ENCODE measurements at places on chromosomes 3 and 15.

GRCh38 chr15:32747921-32748342 lies 30.1 kb downstream of the GREM1 start:
- DNase-seq, result no peak

DNA sequence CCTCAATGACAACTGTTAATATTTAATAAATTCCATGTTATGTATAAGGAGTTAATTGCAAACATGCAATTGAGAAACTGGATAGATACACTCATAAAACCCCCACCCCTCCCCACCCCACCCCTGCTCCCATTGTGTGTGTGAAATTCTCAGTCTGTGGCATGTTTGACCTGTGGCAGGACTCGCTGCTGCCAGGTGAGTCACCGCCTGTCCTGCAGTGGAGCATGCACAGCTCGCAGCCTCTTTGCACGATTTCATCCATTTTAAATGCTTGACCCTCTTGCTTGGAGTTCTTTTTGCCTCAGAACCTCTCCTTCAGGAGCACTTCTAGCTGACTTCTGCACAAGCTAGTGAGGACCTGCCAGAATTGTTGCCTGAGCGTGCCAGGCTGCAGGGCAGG lies 5.3 kb upstream of the APEH start:
- DNase-seq, result no peak

DNA sequence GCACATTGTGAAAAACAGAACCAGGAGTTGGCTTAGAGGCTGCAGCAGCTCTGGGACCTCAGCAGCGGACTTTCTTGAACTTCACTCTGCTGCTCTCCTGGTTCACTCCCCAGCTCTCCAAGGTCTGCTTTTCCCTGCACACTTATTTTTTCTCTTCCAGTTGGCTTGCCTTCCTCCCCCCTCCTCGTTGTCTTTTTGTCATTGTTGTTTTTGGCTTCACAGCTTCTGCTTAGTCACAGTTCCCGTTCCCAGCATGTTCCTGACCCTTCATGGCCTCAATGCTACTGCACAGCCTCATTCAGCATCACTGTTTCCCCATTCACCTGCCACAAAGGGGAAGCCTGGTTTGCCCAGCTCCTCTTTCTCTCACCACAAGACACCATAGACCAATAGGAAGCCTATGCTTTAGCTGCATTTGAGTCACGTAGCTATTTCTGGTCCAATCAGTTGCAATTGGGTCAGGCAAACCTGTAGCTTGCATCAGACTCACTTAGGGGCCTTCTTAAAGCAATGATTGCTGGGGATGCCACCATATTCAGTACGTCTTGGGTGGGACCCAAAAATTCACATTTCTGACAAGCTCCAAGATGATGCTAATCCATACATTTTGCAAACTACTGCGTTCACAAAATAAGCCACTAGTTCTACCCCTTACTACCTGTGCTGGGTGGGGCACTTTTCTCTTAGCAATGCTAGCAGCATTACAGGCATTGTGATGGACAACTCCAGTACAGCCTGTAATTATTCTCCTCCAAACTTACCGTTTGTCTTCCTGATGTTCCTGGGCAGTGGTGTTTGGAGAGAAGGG lies 7.8 kb upstream of the SUMF1 start:
- DNase-seq, result no peak

- no peak for DNase-seq
Measured at GRCh38 chr15:88563638-88564037, 17.2 kb upstream of the DET1 start.

DNA sequence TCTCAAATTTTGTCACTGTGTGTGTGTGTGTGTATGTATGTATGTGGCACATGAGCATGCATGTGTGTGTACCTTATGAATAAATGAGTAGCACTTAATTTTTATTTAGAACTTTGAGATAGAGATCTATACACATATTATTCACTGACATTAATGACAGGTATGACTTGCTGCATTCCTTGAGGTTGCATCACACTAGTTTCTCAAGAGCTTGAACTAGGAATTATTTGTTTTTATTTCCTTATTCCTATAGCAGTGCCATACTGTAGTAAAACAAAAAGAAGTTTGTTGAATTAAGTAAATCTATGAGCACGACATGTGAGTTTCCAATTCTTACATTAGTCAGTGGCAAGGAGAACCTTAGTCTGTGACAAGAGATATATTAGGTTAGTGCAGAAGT lies 943.9 kb downstream of the ROBO1 start:
- DNase-seq, result no peak

DNA sequence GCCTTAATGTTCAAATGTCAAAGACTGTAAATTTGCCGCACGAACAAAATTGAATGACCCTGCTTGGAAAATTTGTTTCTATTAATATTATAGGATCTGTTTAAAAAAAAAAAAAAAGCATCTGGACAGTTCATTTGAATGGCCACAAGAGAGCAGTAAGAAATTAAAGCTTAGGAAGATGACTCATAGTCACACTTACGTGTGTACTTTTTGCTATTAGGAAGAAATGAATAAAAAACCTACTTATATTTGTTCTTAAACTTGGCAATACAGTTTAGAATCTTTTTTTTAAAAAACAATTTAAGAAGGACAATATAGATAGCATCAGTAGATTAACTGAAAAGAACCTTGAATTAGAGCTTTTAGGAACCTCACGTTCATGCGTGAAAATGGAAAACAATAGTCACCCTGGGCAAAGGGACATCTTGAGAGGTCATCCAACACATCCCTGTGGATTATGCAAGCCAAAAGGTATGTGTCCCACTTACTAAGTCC lies 621.8 kb downstream of the MECOM start:
- no peak for DNase-seq

- DNase-seq, result no peak
Measured at GRCh38 chr3:174094669-174095068, 697.1 kb downstream of the NLGN1 start.

GRCh38 chr3:153901152-153901551 lies 220.0 kb upstream of the ARHGEF26 start:
- DNase-seq, result no peak

- DNase-seq, result peak; percentile 27
Measured at GRCh38 chr3:188339410-188340295, 185.7 kb downstream of the LPP start.

GRCh38 chr3:195075941-195076875 lies 194.8 kb downstream of the XXYLT1 start:
- DNase-seq, result no peak

- DNase-seq, result no peak
Measured at GRCh38 chr3:111282024-111282423, 210.4 kb downstream of the NECTIN3 start.

- no peak for DNase-seq
Measured at GRCh38 chr15:56160966-56161365, 82.7 kb downstream of the RFX7 start.

DNA sequence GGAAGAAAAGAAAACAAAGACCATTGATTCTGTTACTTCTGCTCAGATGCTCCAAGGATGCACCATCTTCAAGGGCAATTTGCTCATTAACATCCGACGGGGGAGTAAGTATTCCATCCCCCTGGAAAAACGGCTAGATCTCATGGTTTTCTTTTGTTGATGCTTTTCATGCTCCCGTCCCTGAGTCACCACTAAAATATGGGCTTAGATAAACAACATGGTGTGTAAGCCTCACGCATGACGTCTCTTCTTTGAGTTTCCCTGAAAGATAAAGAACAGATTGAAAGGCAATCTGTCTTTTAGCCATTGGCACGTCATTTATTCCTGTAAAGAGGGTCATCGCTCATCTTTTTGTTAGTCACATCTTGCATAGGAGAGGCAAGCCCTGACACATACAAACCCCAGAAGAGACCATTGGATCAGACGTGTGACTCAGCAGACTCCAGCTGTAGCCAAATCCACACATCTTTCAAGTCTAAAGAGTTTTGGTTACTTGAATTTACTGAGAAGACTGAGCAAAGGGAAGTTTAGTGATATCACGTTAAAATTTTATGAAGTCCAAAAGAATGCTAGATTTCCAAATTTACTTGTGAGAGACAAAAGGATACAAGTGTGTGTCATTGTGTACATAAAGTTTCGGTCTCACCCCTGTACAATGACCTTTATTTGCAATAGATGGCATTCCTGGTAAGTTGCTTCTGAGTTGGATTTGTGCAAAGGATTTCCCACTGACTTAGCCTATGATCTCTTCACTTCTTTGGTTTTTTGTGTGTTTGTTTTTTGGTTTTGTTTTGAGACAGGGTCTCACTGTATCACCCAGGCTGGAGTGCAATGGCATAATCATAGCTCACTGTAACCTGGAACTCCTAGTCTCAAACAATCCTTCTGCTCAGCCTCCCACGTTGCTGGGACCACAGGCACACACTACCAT lies 110.5 kb downstream of the PGPEP1L start:
- DNase-seq, result no peak

DNA sequence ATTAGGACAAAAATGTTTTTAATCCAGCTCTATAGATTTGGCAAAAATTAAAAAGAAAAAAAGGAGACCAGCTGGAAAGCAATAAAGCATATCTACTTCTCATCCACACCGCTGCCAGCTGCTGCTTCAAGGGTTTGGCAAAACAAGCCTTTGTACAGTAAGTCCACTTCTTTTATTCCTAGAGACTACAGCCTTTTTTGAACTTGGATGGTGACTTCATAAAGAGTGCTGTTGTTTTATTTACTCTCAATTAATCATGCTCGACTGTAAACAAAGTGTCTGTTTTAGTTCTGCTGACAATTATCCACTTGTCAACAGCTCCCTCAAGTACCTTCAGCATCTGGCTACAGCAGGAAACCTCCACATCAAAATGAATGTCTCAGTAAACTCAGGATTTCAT lies 12.3 kb upstream of the FOXB1 start:
- DNase-seq, result no peak

- no peak for DNase-seq
Measured at GRCh38 chr3:109685084-109686079, 348.0 kb upstream of the DPPA4 start.

- DNase-seq, result no peak
Measured at GRCh38 chr3:196339044-196339443, 856 bp upstream of the TM4SF19 start.

DNA sequence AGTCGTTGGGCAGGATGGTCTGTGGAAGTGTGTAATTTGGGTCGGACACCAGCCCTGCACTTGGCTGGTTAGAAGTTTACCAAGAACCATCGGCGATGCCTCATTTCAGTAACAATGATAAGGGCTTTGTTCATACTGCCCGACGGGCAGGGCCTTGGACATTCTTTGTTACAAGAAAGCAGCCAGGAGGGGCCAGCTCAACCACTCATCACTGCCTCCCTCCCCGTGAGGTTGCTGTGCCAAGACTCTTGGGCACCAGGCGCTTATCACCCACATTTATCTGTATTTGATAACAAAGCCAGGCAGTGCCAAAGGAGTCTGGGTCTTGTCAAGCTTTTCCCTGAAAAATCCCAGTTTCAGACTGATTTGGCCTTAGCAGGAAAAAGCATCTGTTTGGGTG lies 235.0 kb downstream of the ADAMTS17 start:
- DNase-seq, result no peak

DNA sequence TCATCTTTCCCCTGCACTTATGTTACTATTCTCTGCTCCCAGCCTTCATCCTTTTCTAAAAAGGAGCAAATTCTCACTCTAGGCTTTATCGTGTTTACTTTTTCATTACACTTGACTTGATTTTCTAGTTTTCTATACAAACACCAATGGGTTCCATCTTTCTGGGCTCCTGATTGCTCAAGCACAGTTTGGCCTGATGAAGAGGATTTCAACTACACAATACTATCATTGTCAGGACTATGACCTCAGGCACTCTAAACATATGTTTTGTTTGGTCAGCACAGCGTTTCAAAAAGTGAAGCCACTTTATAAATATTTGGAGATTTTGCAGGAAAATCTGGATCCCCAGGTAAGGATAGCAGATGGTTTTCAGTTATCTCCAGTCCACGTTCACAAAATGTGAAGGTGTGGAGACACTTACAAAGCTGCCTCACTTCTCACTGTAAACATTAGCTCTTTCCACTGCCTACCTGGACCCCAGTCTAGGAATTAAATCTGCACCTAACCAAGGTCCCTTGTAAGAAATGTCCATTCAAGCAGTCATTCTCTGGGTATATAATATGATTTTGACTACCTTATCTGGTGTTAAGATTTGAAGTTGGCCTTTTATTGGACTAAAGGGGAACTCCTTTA lies 86.2 kb downstream of the TGFBR2 start:
- no peak for DNase-seq

DNA sequence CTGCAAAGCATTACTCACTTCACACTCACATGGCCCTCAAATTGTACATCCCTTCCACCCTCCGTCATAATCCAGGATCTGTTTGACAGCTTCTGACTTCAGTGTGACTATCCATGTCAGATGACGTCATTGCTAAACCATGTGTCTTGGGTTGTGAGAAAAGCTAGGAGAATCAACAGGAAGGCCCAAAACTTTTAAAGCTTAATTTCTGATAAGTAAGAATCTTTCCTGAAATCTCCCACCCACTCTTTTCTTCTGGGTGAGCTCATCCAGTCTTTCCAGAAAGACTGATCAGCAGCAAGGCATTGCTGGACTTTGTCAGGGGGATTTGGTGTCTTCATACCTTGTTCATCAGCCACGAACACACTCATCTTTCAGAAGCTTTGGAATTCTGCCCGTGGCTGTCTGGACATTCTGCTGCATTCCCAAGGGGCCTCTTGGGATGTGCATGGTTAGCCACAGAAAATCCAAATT lies 11.5 kb upstream of the LMCD1 start:
- DNase-seq, result no peak

GRCh38 chr15:89917442-89918101 lies 4.8 kb upstream of the ARPIN start:
- no peak for DNase-seq

GRCh38 chr3:61861410-61861809 lies 300.0 kb downstream of the PTPRG start:
- DNase-seq, result no peak

DNA sequence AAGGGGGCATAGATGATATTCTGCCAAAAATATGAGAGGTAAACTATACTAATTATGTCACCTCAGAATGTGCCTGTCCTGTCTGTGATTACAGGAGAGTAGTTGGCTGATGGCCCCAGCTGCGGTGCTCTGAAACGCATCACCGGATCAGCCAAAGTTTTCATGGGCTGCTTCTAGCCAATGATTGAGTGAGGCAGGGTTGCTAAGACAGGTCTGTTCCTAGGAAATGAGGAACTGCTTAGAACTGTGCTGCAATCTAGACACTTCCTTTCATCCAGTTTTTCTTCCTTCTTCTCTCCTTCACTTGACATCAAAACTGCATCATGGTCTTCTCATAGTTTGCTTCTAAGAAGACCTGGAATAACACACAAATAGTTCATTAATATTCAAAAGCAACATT lies 124.0 kb downstream of the KCNH8 start:
- no peak for DNase-seq

DNA sequence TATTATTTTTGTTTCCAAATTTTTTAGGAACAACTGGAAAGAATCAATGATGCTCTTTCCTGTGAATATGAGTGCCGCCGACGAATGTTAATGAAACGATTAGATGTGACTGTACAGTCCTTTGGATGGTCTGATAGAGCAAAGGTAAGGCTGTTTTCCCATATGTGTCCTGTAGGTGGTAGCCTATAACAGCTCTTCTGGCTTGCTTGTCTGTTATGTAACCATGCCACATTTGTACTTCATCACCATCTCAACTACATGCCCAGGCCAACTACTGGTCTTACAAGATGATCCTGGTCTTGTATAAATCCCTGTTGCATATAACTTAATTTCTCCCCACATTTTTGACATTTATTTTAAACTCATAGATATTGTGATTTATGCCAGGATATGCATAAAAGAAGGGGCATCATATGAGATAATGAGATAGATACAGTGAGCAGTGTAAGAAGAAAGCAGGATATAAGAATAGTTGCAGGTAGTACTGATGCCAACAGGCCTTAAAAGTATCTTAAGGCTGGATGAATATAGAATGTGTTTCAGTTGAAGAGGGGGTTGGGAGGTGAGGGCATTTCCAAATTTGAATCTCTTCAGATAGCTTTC lies 20.3 kb downstream of the FAM98B start:
- DNase-seq, result peak; percentile 66

- no peak for DNase-seq
Measured at GRCh38 chr3:157515398-157515797, 12.2 kb upstream of the VEPH1 start.
